ENCODE measurements at places on chromosomes 11 and 22. TPM values are rescaled to one million over a fixed set of nuclear protein-coding genes. Genes with fewer than 3 reads are reported as not detected.

C11orf16 gene
- total RNA-seq = not detected

RBMXL2 gene
- not detected for total RNA-seq

BBOX1 gene
- total RNA-seq = not detected

GVQW3 gene
- 1.7 TPM for total RNA-seq

CREB3L1 gene
- total RNA-seq = 0.44 TPM

TRPM5 gene
- not detected for total RNA-seq

RIMBP3B gene
- not detected for total RNA-seq

SEPTIN5 gene
- 7.5 TPM for total RNA-seq

BTG4 gene
- total RNA-seq = not detected

TCN2 gene
- total RNA-seq = 50.9 TPM

MS4A4E gene
- total RNA-seq = 4.1 TPM
